ENCODE measurements at places on chromosomes 4 and X. TPM values are rescaled to one million over a fixed set of nuclear protein-coding genes. Genes with fewer than 3 reads are reported as not detected.

The MAPK10 gene
- 0.42 TPM for total RNA-seq

The TMEM35A gene
- not detected for total RNA-seq

The AVPR2 gene
- total RNA-seq, result not detected

The AMTN gene
- not detected for total RNA-seq

The GPR82 gene
- total RNA-seq, result not detected

The GAGE2A gene
- total RNA-seq, result not detected

The SMIM43 gene
- total RNA-seq, result 0.21 TPM

The FHDC1 gene
- total RNA-seq, result 0.86 TPM

Data from A549 treated with Hydrocortisone at 1 μM for 4 hours (cell line).